Right kidney (tissue), 9 donors: ENCODE measurements at places on chromosomes 2 and 18.

DNA sequence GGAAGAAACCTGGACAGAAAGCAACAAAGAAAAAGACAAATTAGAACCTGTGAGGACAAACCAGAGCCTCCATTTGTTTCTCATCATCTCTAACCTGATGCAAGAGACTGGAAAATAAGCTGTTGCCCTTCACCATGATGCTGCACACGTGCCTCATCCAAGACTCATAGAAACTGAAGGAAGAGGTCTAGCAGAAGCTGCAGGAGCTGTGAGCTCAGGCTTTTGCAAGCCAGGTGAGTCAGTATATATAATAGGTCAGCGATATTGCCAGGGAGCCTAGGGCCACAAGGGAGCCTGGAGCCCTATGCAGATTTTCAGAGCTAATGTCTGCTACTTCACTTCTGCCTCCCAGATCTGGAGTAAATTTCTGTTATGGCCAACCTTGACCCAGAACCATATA lies 163.1 kb downstream of the LNPK start:
- no peak for DNase-seq

- no peak for DNase-seq
Measured at GRCh38 chr2:241978670-241979069, 109.1 kb downstream of the RTP5 start.

DNA sequence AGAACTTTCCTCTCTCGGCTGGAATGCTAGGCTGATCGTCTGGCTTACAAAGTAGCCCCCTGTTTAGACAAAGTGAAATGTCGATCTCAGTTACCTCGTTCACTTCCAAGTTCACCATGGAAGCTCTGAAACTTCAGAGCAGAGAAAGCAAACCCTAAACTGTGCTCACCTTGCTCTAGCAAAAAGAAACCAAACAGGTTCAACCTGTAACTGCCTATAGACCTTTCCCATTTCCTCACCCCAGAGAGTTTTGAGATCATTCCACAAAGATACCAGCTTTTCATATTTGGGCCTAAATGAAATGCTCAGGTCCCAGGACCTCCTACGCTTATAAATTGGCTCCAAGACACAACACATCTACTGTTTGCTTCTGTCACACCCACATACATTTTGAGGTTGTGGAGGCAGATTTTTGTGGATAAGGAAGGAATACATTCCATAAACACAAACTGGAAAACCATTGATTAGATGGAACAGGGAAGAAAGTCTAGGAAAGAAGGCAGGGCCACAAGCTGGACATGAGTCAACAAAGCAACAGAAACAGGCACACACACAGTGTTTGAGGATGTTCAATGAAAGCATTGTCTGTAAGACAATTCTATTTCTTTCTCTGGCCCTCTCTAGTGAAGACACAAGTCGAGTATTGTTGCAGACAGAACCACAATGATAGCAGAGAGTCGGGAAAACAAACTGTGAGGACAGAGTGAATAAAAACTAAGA lies 52.8 kb upstream of the TGIF1 start:
- DNase-seq: peak; percentile 11

DNA sequence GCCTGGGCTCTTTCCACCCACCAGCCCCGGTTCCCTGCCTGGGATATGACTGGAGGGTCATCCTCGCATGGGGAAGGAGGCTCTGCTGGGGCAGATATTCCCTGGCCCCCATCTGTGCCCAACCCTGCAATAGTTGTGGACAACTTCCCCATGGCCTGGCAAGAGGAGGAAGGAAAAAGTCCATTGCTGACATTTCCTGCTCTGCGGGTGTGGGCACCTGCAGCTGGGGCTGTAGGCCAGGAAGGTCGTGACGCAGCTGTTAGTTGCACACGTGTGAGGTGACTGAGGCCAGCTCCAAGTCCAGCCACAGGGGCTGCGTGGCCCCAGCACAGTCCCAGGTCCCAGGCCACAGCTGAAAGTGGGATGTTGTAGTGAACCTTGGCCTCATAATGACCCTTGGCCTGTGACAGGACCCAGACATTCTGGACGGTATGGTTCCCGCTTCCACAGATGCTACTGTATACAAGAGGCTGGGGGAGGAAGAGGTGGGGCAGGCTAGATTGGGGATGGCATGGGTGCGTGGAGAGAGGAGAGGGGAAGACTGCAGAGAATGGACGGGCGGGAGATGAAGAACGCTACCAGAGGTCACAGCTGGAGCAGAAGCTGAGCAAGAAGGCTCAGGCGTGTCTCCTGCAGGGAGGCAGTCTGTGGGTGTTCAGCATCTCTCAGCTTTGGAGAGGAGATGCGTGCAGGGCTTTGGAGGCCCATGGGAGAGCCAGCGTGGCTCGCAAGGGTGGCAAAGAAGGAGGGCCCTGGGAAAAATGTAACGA lies 22.1 kb downstream of the OTOF start:
- DNase-seq: no peak

DNA sequence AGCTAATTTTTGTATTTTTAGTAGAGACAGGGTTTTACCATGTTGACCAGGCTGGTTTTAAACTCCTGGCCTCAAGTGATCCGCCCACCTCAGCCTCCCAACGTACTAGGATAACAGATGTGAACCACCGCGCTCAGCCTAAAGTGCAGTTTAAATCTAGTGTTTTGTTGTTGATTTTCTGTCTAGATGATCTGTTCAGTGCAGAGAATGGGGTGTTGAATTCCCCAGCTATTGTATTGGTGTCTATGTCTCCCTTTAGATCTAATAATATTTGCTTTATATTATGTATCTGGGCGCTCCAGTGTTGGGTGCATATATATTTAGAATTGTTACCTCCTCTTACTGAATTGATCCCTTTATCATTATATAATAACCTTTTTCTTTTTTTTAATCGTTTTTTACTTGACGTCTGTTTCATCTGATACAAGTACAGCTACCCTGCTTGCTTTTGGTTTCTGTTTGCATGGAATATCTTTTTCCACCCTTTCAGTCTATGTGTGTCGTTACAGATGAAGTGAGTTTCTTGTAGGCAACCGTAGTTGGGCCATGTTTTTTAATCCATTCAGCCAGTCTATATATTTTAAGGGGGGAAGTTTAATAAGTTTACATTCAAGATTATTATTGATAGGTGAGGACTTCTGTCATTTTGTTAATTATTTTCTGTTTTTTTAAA lies 34.3 kb downstream of the GALM start:
- no peak for DNase-seq

DNA sequence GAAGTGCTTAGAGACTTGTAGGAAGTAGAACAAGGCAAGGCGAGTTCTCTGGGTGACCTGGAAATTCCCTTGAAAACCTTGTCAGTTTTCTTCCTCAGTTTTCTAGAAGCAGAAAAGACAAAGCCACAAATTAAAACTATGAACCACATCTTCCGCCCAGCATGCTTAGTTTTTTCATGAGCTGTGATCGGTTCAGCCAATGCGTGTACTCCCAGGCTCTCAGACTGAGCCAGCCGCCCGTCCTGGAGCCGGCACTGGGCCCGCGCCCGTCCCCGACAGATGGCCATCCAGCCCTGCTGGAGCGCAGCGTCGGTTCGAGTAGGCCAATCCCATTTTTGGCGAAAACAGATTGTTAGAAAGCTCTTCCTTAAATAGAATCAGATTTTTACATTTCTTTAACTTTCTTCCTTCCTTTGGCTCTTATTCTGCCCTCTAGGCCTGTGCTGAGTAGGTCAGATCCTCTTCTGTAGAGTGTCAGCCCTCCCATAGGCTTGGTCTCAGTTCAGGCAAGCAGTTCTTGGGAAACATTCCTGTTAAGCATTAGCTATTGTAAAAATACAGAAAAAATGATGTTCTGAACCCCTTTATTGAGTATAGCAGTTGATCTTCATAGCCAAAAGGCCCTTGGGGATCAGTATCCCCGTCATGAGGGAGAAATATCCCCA lies 112.5 kb downstream of the NCK2 start:
- no peak for DNase-seq

GRCh38 chr2:69097891-69098655 lies 85.1 kb downstream of the ANTXR1 start:
- DNase-seq: no peak

GRCh38 chr2:73457982-73458381 lies 72.3 kb downstream of the ALMS1 start:
- no peak for DNase-seq

DNA sequence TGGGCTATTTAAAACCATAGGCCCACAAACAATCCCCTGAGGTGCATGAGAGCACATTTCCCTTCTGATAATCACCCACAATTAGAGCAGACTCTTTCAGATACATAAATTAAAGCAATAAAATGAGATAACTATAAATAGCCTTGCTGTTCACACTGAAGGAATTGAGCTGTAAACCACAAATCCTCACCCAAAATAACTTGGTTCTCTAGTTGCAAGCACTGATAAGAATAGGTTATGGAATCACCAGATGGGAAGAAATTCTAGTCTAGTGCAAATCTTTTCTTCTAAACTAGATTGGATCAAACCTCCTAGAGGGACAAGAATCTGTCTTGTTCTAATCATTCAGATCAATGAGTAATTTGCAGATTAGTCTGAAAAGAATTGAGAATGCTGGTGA lies 64.6 kb downstream of the NAB1 start:
- no peak for DNase-seq

GRCh38 chr2:42095923-42096408 lies 48.1 kb downstream of the PKDCC start:
- no peak for DNase-seq

- DNase-seq: no peak
Measured at GRCh38 chr2:43329637-43330036, 103.2 kb upstream of the ZFP36L2 start.

DNA sequence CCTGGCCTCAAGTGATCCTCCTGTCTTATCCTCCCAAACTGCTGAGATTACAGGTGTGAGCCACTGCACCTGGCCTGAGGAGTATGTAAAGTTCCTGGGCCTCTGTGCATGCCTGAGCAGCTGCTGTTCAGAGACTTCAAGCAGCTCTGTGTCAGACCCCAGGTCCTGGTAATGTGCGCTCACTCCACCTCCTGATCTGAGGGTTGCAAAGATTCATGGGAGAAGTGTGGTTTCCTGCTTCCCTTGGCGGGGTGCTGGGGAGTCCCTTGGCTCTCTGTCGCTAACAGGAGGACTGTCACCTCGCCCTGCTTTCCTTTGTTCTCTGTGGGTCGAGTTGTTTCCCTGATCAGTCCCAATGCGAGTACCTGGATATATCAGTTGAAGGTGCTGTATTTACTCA lies 8.6 kb upstream of the IL36A start:
- DNase-seq: no peak

- DNase-seq: no peak
Measured at GRCh38 chr18:61582202-61582710, 249.0 kb downstream of the CDH20 start.

DNA sequence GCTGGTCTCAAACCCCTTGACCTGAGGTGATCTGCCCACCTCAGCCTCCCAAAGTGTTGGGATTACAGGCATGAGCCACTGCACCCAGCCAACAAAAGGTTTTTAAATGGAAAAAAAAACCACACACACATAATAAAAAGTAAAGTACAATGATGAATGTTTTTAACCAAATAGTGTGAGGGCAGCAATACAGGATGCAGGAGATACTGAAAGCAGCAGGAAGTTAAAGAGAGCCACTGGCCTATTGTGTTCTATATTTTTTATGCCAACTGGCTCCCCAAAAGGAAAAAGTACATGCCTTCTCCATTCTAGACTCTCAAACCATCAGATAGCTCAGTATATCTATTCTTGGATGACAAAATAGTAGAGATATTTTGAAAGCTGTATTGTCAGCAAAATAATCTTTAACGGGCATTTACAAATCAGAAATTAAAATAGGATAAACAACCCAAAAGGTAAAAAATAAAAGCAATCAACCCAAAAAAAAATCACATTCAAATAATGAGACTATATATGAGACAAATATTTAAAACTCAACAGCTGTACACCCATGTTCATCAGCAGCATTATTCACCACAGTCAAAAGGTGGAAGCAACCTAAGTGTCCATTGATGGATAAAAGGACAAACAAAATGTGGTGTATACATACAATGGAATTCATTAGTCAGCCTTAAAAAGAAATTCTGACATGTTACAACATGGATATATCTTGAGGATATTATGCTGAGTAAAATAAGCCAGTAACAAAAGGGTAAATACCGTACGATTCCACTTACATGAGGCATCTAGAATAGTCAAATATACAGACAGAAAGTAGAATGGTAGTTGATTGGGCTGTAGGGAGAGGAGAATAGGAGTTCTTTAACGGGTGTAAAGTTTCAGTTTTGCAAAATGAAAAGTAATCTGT lies 26.2 kb downstream of the GPATCH11 start:
- DNase-seq: no peak

DNA sequence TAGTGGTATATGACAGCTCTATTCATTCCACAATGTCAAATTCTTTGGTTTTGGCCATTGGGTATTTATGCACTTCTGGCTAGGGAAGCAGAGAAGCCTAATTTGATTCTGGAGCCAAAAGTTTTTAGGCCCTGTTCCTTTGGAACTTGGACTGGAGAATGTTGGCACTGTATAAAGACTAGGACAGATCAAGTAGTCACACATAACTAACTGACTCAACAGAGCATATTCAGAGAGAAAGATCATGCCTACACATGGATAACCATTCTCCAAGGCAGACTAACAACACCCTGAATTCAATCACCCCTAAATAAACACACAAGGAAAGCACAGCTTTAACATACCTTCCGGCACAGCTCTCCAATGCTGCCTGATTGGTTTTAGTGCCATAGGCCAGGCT lies 62.9 kb downstream of the ARHGAP15 start:
- DNase-seq: no peak

GRCh38 chr2:62186156-62186905 lies 9.6 kb upstream of the B3GNT2 start:
- no peak for DNase-seq

- no peak for DNase-seq
Measured at GRCh38 chr2:29923110-29923721, 1.8 kb upstream of the ALK start.

DNA sequence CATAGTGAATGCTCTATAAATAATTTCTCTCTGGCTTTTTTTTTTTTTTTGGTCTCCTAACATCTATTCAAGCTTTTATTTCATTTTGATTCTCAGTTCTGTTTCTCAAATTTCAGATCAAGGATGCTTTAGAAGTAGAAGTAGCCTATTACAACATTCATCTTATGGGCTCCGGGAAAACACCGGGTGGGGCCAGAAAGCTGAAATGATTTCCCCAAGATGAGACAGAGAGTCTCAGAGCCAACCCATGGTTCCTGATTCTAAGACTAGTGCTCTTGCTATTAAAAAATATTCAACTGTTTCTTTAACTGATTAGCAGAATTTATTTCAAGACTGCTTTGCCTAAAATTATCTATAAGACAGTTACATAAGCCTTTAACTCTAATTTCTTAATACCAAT lies 147.2 kb upstream of the CCDC68 start:
- no peak for DNase-seq
